ENCODE measurements at places on chromosomes 12 and 14.

GRCh38 chr12:3583656-3584334 is 92.8 kb downstream of the PRMT8 start:
- DNase-seq, result no peak

GRCh38 chr14:89121968-89122620 is 294.9 kb downstream of the FOXN3 start:
- DNase-seq, result no peak

DNA sequence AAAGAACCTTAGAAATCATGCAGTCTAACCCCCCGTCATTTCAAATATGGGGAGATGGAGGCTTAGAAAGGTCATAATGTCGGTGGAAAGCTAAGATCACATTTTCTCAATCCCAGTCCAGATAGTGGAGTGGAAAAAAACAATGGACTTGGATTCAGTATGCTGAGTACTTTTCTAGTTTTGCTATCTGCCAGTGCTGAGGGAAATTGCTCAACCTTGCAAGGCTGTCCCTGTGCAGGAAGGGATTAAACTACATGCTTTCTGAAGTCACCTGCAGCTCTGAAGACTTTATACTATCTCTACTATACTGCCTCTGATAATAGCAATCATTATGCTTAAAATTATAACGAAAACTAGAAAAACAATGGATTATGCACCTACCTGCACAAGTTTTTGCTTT is 272.8 kb downstream of the LRIG3 start:
- no peak for DNase-seq

DNA sequence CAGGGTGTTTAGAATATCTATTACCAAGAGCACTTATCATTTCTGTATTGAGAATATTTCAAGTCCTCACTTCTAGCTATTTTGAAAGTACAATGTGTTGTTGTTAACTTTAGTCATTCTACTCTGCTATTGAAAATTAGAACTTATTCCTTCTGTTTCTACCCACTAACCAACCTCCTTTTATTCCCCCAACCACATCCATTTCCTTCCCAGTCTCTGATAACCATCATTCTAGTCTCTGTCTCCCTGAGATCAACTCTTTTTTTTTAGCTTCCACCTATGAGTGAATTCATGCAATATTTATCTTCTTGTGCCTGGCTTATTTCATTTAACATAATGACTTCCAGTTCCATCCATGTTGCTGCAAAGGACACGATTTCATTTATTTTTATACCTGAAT is 290.6 kb upstream of the OR4E1 start:
- no peak for DNase-seq

GRCh38 chr12:94870511-94870910 is 133.0 kb downstream of the NDUFA12 start:
- DNase-seq, result no peak

DNA sequence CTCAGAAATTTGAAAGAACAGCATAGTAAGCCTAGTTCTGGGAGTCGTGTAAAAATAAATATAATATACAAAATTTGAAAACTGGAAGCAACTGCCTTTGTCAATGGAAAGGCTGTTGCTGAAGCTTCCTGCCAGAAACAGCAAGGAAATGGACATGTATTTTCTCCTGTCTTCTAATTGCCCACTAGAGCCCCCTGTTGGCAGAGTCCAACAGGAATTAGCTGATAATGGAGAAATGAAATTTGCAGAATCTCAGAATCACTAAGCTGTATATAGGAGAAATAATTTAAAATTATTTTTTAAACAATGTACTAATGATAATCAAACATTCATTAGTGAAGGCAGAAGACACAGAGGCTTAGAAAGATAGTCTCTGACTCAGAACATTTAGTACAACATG is 414.8 kb downstream of the SLC6A15 start:
- DNase-seq, result no peak

Measured in esophagus squamous epithelium (tissue), 5 donors.